ENCODE measurements at places on chromosomes 16 and 17.

DNA sequence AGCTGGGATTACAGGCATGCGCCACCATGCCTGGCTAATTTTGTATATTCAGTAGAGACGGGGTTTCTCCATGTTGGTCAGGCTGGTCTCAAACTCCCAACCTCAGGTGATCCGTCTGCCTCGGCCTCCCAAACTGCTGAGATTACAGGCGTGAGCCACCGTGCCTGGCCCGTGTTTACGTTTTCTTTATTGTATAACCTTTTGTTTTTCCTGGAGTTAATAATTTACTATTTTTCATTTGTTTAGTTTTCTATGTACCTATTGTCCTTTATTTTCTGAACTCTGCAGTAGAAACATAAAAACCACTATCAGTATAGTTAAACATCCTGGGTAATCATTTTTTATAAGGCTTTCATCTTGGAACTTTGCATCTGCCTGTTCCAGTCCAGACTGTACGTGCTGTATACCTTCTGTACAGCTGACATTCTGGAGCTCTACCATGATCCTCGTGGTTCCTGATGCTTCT is 73.6 kb downstream of the PPM1E start:
- no peak for DNase-seq

DNA sequence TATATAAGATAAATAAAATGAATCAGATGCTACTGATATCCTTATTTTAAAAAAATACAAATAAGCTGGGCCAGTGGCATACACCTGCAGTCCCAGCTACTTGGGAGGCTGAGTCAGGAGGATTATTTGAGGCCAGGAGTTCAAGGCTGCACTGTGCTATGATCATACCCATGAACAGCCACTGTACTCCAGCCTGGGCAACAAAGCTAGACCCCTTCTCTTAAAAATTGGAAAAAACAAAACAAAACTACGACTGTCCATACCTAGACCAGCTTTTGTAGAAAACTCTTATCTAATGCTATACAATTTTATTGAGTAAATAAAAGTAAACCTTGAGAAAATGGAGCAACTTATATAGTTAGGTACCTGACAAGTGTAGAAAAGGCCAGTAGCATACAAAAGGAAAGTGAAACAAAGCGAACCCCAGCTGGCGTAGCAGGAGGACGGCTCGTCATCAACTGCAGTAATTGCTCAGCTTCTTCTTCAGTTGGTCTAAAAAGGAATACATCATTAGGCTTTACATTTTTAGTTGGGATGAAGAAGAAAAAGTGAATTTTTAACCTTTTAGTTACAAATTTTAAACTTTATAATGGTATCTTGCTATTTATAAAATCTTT is 23.6 kb downstream of the INTS2 start:
- DNase-seq, result peak; percentile 37

- no peak for DNase-seq
Measured at GRCh38 chr17:7340179-7340578, 3.9 kb downstream of the ACAP1 start.

DNA sequence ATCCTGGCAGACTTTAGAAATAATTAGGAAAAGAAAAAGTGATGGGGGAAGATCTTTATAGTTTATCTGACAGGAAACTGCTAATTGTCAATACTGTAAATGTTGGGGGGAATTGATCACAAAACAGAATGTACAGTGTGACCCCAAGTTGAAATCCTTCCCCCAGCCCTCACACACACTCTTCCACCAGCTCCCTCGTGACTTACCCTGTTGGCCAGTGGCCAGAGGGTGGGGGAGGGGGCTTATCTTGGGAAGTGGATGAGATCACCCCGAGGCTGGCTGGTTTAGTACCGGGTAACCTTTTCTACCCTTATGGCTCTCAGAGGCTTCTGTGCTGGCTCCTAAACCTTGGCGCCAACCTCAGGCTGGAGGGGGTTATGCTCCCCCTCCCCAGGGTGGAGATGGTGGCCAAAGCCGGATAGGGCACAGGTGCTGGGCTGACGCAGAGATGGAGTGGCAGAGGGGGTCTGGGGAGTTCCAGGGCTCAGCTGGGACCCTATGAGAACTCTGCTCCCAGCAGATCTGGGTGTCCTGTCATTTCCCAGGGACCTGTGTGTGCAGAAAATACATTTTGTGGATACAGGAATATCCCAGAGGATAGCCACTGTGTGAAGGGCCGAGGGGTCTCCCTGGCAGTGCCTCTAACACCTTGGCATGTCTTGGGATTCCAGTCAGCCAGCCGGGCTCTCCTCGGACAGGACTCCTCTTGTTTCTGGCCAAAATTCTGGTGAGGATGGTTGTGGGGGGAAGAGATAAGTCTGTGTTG is 18.6 kb downstream of the CDH16 start:
- no peak for DNase-seq

- DNase-seq, result no peak
Measured at GRCh38 chr17:37361543-37361942, 14.2 kb upstream of the C17orf78 start.

DNA sequence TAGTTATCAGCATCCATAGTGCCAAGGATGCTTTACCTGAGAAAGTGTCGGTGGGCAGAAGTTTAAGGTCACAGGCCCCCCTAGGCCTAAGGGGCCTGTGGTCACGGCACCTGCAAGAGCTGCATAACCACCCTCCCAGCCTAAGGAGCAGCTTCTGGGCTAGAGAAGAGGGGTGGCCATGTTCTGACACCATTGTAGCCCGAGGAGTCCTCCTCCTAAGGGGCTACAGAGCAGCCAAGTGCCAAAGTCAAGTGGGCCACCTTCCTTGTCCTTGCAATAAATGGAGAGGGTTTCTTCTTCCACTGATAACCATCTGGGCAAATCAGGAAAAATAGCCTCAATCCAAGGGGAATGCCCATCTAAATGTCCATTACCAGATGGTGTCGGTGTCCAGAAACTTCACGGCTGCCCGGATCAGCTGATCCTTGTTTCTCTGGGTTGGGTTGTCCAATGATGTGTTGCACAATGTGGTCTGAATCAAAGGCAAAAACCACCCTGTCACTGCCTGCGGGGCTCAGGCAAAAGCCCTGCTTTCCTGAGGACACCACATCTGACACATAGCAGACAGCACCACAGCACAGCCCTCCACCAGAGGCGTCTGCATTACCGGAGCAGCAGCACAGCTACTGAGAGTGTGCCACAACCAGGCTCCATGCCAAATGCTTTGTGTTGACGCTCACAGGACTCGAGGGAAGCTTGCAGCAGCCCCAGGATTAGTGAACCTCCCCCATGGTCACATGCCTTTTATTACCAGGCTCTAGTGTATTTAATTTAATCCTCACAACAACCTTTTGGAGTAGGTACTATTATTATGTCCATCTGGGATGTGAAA is 12.8 kb downstream of the ATPAF2 start:
- DNase-seq, result peak; percentile 75

- no peak for DNase-seq
Measured at GRCh38 chr17:82372249-82373071, 895 bp downstream of the UTS2R start.

DNA sequence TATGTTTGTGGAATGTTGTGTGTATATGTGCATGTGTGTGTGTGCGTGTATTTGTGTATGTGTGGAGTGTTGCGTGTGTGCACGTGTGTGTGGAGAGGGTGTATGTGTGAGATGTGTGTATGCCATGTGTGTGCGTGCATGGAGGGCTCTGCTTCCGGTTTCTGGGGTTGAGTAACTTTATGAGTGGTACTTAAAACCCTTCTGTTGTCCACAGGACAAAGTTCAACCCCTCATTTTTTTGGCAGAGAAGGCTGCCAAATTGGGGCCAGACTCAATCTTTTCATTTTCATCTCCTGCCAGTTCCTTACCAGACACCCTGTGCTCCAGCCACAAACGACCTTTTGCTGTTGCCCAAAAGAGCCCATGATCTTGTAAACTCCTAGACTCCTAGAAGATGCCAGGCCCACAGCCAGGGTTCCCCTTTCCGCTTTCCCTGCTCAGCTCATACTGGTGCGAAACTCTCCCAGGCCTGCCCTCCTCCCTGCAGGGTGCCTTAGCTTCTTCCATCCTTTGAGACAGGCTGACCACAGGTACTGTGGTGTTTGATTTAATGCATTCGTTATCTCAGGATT is 100.2 kb downstream of the CMIP start:
- DNase-seq, result no peak

- no peak for DNase-seq
Measured at GRCh38 chr16:27980919-27981700, 82.4 kb downstream of the GSG1L start.

DNA sequence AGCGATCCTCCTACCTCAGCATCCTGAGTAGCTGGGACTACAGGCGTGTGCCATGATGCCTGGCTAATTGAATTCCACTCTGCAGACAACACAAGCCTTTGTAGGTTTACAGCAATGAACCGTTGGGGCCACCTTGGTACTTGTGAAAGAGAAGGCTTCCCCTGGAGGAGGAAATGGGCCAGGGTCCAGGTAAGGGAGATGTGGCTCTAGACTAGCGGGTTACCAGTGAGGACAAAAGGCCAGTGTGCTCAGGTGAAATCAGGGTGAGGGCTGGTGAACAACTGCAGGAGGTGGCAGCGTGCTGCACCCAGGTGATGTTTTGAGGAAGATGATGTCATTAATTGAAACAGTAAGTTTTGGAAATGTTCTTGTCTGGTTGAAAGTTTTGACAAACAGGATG is 6.7 kb downstream of the SDR42E1 start:
- DNase-seq, result no peak

DNA sequence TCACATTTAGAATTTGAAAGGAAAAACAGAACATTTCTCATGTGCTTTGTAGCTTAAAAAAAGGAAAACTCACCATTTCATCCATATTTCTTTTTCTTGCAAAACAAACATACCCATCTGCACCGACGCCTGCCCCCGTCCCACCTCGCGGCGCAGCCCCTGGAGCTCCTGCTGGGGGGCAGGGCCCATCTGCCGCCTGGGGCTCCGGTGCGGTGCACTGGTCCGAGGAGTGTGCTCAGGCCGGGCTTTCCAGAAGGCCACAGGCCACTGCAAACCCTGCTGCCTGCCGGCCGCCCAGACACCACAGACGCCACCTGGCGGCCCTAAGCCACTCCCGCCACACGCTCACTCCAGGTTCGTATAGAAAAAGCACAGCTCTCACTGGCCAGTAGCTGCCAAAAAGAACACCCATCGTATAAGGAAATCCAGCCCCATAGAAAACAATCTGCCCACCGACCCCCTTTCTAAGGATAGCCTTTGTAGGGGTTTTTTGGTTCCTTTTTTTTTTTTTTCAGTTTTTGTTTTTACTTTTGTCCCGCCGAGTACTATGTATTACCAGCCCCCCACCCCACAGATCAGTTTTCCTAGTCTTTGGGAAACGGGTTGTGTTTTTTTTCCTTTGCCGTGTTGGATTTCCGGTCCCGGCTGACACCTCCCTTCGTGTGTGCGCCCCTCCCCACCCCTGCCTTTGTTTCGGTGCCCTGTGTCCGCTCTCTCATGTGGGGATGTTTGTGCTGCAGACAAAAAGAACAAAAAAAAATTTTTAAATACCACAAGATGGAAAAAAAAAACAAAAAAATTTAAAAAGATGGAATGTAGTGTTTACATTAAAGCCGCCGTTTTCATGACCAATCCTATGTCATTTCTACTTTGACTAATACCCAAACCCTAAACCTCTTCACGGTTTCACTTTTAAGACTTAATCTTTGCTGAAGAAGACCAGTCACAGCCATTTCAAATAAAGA is 68.8 kb downstream of the AMFR start:
- DNase-seq, result peak; percentile 61

DNA sequence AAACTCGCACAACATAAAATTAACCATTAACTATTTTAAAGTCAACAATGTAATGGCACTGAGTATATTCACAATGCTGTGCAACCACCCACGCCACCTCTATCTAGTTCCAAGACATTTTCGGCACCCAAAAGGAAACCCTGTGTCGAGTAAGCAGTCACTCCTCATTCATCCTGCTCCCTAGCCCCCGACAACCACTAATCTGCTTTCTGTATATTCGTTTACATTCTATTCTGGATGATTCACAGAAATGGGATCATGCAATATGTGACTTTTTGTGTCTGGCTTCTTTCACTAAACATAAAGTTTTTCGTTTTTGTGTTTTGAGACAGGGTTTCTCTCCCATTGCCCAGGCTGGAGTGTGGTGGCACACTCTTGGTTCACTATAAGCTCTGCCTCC is 42.2 kb upstream of the HAPSTR1 start:
- DNase-seq, result no peak

- no peak for DNase-seq
Measured at GRCh38 chr17:306536-307294, 45.9 kb downstream of the RPH3AL start.

DNA sequence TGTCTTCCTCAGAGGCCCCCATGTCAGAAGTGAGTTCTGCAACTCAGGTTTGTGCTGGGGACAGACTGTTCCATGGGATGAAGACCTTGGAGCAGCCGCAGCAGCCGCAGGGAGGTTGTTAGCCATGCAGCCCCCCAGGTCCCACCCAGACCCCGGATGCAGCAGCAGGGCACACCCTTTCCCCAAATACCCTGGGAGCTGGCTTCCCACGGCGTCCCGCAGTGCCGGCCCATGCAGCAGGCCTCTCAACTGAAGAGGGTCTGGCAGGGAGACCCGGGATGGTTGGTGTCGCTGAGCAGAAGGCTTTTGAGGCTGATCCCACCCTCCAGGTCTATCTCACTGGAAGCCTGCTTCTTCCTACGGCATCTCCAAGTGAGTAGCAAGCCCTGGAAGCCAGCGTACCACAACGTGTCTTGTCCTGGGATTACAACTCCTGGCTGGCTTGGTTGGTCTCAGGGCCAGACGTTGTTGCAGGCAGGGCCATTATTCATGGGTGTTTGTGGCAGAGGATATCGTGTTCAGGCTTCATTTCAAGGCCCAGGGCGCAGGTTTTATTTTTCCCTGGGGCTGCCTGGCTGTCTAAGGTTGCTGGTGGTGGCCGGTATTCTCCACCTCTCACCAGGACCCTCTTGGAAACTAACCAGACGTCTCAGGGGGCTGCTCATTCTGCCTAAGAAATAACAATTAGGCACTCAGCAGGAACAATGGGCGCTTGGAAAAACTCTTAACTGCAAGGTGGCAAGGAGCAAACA is 223.2 kb downstream of the C16orf95 start:
- no peak for DNase-seq

DNA sequence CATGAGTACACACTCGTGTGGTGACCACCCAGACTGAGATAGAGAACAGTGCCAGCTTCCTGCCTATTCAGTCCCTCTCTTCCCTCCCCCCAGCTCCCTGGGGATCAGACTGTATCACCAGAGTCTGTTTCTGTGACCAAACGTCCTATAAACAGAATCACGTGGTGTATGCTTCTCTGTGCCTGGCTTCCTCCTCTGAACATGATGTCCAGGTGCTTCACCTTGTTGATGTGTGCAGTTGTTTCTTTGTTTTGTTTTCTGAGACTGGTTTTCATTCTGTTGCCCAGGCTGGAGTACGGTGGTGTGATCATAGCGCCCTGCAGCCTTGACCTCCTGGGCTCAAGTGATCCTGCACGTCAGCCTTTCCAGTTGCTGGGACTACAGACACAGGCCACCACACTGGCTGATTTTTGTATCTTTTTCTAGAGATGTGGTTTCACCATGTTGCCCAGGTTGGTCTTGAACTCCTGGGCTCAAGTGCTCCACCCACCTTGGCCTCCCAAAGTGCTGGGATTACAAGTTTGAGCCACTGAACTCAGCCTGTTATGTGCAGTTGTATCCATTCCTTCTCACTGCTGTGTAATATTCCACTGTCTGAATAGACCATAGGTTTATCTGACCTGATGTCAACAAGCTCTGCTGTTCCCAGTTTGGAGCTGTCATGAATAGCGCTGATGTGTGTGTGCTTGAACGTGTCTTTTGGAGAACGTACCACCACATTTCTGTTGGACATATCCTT is 28.9 kb upstream of the PRM1 start:
- no peak for DNase-seq

Data from CD4-positive, alpha-beta T cell treated with Interleukin-1 beta for 1 hour (primary cell).